ENCODE measurements at places on chromosomes 13 and 19. TPM values are rescaled to one million over a fixed set of nuclear protein-coding genes. Genes with fewer than 3 reads are reported as not detected.

DNA sequence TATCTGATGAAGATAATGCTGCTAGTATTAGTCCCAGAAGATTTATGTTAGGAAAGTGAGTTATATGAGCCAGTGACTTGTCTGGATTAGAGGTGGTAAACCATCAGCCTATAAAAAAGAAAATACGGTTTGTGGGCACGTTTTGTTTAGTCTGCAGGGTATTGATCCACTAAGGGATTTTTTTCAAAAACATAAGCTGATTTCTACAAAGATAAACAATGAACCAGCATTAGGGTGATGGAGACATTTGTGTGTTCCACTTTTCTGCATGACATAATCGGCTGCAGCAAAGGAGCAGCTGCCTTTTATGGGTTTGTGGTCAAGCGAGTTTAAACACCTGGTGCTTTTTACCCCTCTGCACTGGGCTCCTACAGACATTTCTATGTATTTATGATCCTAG lies 836.4 kb upstream of the GPC6 start:
- H3K4me3 ChIP-seq = no peak overlapping the region
- DNase-seq = no peak
- H3K27me3 ChIP-seq = no peaks in the 10 kb centered on the region
- no peak overlapping the region for H3K27ac ChIP-seq
- no peaks in the 10 kb centered on the region for H3K36me3 ChIP-seq
- no peaks in the 10 kb centered on the region for H3K4me1 ChIP-seq

DNA sequence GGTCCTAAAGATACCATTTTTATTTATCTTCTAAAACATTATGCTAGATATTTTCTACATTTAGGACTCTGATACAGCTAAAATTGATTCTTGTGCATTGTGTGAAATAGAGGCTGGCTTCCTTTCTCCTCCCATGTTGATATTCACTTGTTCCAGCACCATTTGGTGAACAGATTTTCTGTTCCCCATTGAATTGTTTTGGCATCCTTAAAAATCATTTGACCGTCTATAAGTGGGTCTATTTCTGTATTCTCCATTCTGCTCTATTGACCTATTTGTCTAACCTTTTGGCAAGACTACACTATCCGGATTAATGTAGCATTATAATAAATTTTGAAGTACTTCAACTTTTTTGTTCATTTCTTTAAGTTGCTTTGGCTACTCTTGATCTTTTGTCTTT lies 2689.2 kb downstream of the PCDH9 start:
- no peaks in the 10 kb centered on the region for H3K4me1 ChIP-seq
- H3K4me3 ChIP-seq = no peak overlapping the region
- H3K36me3 ChIP-seq = no peaks in the 10 kb centered on the region
- no peak for DNase-seq
- no peaks in the 10 kb centered on the region for H3K27me3 ChIP-seq

DNA sequence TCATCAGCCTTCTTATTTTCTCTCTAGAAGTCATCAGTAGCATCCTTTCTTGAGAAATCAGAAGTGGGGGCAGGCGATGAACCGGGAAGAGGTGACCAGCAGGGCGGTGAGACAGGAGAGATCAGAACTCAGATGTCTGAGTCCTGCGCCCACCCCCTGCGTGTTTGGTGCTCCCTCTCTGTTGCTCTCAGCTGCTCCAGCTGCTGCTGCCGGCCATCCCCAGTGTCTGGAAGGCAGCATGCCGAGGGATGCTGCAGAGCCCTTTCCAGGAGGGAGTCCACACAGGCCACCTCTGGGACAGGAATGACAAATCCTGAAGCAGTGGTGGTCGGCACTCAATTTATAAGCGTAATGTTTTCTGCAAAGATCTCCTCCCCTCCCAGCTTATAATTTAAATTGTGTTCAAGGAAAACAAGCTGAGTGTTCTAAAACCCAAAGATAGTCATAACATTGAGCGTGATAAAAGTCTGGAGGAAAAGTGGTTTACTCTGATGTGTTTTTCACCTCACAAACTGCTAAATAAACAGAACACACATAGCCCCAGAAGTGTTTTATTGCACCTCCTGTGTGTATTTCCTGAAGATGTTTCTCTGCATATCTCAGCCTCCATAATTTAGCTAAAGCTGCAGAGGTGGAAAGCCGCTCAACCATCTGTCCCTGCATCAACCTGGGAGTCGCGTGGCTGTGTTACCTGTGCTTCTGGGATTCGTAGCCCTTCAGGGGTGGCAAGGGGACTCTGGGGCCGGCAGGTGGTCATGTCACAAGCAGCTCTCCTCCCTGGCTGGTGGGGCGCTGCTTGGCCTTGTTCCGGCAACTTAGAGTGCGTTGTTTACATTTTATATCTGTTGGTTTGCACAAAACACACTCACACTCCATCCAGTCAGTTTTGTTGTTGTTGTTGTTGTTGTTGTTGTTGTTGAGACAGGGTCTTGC lies 191.2 kb downstream of the USP12 start:
- H3K36me3 ChIP-seq = no peaks in the 10 kb centered on the region
- no peak for DNase-seq
- peaks cover 6% of the 10 kb centered on the region for H3K4me1 ChIP-seq
- H3K27ac ChIP-seq = no peak overlapping the region
- H3K27me3 ChIP-seq = peaks cover 3% of the 10 kb centered on the region

- DNase-seq = no peak
- H3K4me1 ChIP-seq = peaks cover 63% of the 10 kb centered on the region
- peak overlapping the region; percentile 61 for H3K27ac ChIP-seq
- no peak overlapping the region for H3K4me3 ChIP-seq
- no peaks in the 10 kb centered on the region for H3K27me3 ChIP-seq
These were observed 58.4 kb upstream of the C13orf46 start for GRCh38 chr13:114032126-114032799.

- no peaks in the 10 kb centered on the region for H3K27me3 ChIP-seq
- H3K36me3 ChIP-seq = no peaks in the 10 kb centered on the region
- H3K4me3 ChIP-seq = no peak overlapping the region
- DNase-seq = no peak
- no peak overlapping the region for H3K27ac ChIP-seq
These were observed 13.2 kb downstream of the NLRP12 start for GRCh38 chr19:53810891-53811290.

GRCh38 chr13:111165241-111166010 lies 50.3 kb downstream of the ARHGEF7 start:
- H3K4me1 ChIP-seq = peaks cover 7% of the 10 kb centered on the region
- no peaks in the 10 kb centered on the region for H3K27me3 ChIP-seq
- no peak overlapping the region for H3K4me3 ChIP-seq
- peaks cover 6% of the 10 kb centered on the region for H3K36me3 ChIP-seq
- no peak for DNase-seq

GRCh38 chr13:51325837-51326236 lies 13.7 kb upstream of the SERPINE3 start:
- H3K27ac ChIP-seq = no peak overlapping the region
- H3K4me1 ChIP-seq = peaks cover 8% of the 10 kb centered on the region
- H3K27me3 ChIP-seq = no peaks in the 10 kb centered on the region

DNA sequence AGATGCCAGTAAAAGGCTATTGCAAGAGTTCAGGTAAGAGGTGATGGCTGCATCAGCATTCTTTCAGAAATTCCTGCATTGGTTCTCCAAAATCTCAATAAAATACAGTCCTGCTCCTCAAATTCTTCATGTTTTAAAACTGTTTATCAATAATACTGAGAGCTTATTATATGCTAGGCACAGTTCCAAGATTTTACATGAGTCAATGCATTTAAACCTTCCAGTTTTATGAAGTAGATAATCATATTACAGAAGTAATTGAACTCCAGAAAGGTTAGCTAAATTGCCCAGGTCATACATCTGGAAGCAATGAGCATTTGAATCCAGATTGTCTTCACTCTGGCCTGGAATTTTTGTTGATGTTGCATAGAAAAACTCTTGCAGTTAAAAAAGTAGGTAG lies 282.9 kb upstream of the SLITRK6 start:
- no peaks in the 10 kb centered on the region for H3K4me1 ChIP-seq
- H3K36me3 ChIP-seq = no peaks in the 10 kb centered on the region
- H3K4me3 ChIP-seq = no peak overlapping the region
- H3K27ac ChIP-seq = no peak overlapping the region
- DNase-seq = no peak

- no peak overlapping the region for H3K27ac ChIP-seq
- no peaks in the 10 kb centered on the region for H3K4me1 ChIP-seq
- no peak overlapping the region for H3K4me3 ChIP-seq
- no peaks in the 10 kb centered on the region for H3K36me3 ChIP-seq
- no peaks in the 10 kb centered on the region for H3K27me3 ChIP-seq
These were observed 12.7 kb upstream of the FREM2 start for GRCh38 chr13:38674208-38674607.

DNA sequence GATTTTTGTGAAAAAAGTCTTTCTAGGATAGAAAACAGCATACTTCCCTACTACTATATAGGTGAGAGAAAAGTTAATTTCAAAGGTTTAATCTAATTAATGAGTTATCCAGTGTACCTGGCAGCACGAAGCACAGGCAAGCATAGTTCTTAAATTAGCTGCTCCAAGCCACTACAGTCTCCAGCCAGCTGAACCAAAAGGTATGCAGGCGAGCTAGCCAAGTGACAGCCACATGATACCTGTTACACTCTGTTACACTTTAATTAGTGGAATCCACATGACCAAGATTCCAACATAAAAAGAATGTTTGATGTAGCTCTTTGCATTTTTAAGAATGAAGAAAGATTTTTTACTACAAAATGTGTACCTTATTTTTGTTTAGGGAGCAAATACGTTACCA lies 15.5 kb downstream of the SLC25A30 start:
- peaks cover 32% of the 10 kb centered on the region for H3K36me3 ChIP-seq
- H3K4me3 ChIP-seq = no peak overlapping the region
- no peak overlapping the region for H3K27ac ChIP-seq
- no peaks in the 10 kb centered on the region for H3K27me3 ChIP-seq
- DNase-seq = no peak
- no peaks in the 10 kb centered on the region for H3K4me1 ChIP-seq

DNA sequence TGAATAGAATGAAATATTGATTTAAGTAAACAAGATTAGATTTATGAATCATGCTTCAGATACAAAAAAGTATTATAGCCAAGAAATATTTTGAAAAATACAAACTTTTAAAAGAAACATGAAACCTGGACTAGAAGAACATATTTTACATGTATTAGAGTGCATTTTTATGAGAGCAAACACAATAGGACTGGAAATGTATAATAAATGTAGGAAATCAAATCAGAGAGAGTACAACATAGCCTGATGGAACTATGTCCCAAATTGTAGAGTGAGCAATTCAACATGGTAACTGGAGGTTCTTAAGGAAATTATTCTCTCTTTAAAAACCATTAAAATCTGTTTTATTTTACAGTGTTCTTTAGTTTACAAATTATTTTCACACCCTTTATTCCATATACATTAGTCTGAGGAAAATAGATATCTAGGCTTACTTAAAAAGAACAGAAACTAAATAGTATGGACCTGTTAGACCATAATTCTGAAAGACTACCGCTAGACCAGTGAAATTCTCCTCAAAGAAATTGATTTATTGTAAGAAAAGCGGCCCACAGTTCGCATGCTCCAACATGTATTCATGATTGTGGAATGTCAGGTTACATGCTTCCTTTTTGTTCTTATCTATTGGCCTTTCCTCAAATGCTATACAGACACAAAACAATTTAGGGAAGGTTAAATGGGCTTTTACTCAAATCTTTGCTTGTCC lies 1526.5 kb upstream of the SLC10A2 start:
- H3K36me3 ChIP-seq = no peaks in the 10 kb centered on the region
- H3K4me1 ChIP-seq = no peaks in the 10 kb centered on the region
- DNase-seq = no peak

DNA sequence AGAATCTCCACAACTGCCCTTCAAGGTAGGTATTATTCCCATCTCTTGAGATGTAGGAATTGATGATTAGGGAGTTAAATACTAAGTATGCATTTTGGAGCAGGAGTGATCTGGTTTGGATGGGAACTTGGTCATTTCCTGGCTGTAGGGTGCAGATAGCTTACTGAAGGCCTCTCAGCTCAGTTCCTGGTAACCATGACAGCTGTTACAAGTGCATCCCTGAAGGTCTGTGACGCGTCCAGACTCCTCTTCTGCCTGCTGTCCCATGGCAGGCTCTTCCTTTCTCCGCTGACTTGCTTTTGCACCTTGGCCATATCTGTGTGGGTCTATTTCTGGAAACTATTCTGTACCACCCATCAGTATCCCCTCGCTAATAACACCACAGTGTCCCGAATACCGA lies 387.8 kb downstream of the ZNF536 start:
- H3K4me1 ChIP-seq = no peaks in the 10 kb centered on the region
- no peak for DNase-seq
- H3K27me3 ChIP-seq = no peaks in the 10 kb centered on the region
- H3K36me3 ChIP-seq = no peaks in the 10 kb centered on the region
- no peak overlapping the region for H3K4me3 ChIP-seq

- H3K4me3 ChIP-seq = no peak overlapping the region
- H3K36me3 ChIP-seq = peaks cover 12% of the 10 kb centered on the region
- H3K4me1 ChIP-seq = no peaks in the 10 kb centered on the region
- DNase-seq = no peak
- H3K27ac ChIP-seq = no peak overlapping the region
These were observed 16.3 kb downstream of the PLA2G4C start for GRCh38 chr19:48094129-48094854.

GRCh38 chr19:2212861-2213711 lies 23.0 kb downstream of the PLEKHJ1 start:
- H3K27ac ChIP-seq = no peak overlapping the region
- H3K4me3 ChIP-seq = no peak overlapping the region
- no peaks in the 10 kb centered on the region for H3K27me3 ChIP-seq
- H3K36me3 ChIP-seq = peaks cover 100% of the 10 kb centered on the region
- H3K4me1 ChIP-seq = no peaks in the 10 kb centered on the region

DNA sequence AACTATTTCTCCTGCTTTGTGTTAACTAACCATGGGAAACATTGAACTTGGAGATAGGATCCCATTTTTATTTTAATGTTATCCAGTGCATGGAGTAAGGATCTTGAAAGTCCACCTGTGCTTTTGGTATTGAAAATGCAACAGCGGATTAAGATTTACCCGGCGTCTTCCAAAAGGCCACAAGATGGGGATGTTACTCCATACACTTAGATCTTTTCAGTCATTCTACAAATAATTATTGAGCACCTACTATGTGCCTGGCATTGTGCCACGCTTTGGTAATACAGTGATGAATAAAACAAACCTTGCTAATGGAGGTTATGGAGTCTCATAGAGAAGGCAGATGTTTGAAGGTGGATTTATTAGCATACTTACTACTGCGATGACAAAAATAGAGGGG lies 56.9 kb downstream of the RFC3 start:
- H3K36me3 ChIP-seq = no peaks in the 10 kb centered on the region
- no peaks in the 10 kb centered on the region for H3K27me3 ChIP-seq
- H3K4me1 ChIP-seq = no peaks in the 10 kb centered on the region
- no peak overlapping the region for H3K27ac ChIP-seq
- H3K4me3 ChIP-seq = no peak overlapping the region
- no peak for DNase-seq

GRCh38 chr13:67275351-67275960 lies 45.3 kb upstream of the PCDH9 start:
- no peaks in the 10 kb centered on the region for H3K36me3 ChIP-seq
- H3K4me1 ChIP-seq = no peaks in the 10 kb centered on the region
- no peak overlapping the region for H3K27ac ChIP-seq
- no peak overlapping the region for H3K4me3 ChIP-seq
- no peak for DNase-seq

- H3K4me1 ChIP-seq = no peaks in the 10 kb centered on the region
- no peak overlapping the region for H3K27ac ChIP-seq
- H3K36me3 ChIP-seq = no peaks in the 10 kb centered on the region
- DNase-seq = no peak
- H3K27me3 ChIP-seq = no peaks in the 10 kb centered on the region
- no peak overlapping the region for H3K4me3 ChIP-seq
These were observed 186.5 kb upstream of the SPRY2 start for GRCh38 chr13:80527400-80527799.

Gene PPAN
- polyA plus RNA-seq = 33.1 TPM

Gene OLFM2
- 237 TPM for polyA plus RNA-seq

Gene TCF3
- 89.2 TPM for polyA plus RNA-seq

Gene TMEM238
- 0.69 TPM for polyA plus RNA-seq

Gene HIF3A
- 30.4 TPM for polyA plus RNA-seq

Gene ZNF543
- polyA plus RNA-seq = 6.8 TPM

Gene UBE2L5
- 1.1 TPM for polyA plus RNA-seq

Gene NCAN
- polyA plus RNA-seq = 623 TPM

Gene ZNF835
- polyA plus RNA-seq = 6.6 TPM

Gene CEACAM16
- not detected for polyA plus RNA-seq

Gene ACP5
- 0.70 TPM for polyA plus RNA-seq

Data from spinal cord (tissue), 10 donors.